ENCODE measurements at places on chromosomes 3 and 15.

DNA sequence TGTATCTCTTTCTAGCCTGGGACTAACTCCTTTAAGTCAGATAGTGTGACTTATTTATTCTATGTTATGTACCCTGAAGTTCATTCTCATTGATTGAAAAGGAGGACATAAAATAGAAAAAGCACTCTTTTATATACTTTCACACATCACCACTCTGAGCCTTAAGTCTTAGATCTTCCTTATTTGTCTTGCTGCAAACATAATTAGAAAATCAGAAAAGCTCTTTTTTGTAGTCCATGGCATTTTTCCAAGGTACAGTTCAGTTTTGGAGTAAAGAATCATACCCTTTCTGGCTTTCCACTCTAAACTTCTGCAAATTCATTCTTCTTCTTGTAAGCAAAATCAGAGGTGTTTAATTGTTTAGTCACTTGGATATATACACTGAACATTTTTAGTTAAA, 75.5 kb downstream of the AKAP13 start:
- DNase-seq = no peak

GRCh38 chr3:32973982-32974381, 22.5 kb downstream of the CCR4 start:
- DNase-seq = no peak

DNA sequence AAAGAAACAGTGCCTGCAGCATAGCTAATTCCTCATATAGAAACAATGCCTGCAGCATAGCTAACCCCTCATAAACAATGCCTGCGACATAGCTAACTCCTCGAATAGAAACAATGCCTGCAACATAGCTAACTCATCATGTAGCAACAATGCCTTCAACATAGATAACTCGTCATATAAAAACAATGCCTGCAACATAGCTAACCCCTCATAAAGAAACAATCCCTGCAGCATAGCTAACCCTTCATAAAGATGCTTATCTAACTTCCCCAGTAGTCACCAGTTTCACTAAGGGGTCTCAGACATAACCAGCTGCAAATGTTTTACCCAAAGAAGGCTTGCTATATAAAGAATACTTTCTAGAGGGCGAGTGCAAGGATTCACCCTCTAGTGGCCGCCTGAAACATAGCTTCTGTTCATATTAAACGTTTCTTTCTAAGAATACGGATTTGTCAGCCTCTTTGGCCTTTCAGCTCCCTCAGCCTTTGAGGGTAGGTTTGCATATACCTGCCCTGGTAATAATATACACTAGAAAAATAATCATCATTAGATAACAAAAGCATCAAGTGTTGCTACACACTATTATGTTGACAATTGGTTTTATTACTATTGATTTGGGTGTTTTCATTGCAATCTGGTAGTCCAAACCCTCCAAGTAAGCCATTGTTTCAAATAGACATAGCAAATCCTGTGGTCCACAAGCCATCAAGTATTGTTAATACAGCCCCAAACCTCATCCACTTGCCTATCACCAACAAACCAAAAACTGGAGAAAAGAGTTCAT, 44.4 kb upstream of the FAN1 start:
- peak; percentile 11 for DNase-seq

- DNase-seq = no peak
These were observed 73.0 kb downstream of the OXNAD1 start for GRCh38 chr3:16337856-16338540.

- DNase-seq = no peak
These were observed 93.2 kb downstream of the TP63 start for GRCh38 chr3:189724356-189724755.

GRCh38 chr15:69194025-69194827, 33.8 kb downstream of the GLCE start:
- no peak for DNase-seq

GRCh38 chr3:178369811-178370210, 166.4 kb upstream of the KCNMB2 start:
- DNase-seq = no peak

- no peak for DNase-seq
These were observed 226.6 kb upstream of the TLE3 start for GRCh38 chr15:70324001-70324974.

DNA sequence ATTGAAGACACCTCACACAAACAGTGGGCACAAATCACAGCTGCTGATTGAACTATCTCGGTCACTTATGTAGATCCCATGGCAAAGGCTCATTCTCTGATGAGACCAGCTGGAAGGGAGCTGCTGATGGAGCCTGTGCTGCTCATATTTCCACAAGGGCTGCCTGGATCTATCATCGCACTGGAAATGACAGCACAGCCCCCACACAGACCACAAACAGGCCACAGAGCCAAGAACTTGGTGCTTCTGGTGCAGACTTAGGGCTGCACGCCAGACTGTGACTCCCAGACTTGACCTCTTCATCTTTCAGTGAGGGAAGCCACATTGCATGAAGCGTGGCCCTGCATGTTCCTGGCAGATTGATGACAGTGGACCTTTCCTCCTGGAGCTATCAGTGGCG, 197.6 kb downstream of the MINAR1 start:
- no peak for DNase-seq

- no peak for DNase-seq
These were observed 11.7 kb upstream of the ZNF774 start for GRCh38 chr15:90340345-90340744.

- no peak for DNase-seq
These were observed 485.0 kb upstream of the ATP11B start for GRCh38 chr3:182308328-182308727.

- DNase-seq = peak; percentile 68
These were observed 227.6 kb upstream of the POU1F1 start for GRCh38 chr3:87503900-87504498.

DNA sequence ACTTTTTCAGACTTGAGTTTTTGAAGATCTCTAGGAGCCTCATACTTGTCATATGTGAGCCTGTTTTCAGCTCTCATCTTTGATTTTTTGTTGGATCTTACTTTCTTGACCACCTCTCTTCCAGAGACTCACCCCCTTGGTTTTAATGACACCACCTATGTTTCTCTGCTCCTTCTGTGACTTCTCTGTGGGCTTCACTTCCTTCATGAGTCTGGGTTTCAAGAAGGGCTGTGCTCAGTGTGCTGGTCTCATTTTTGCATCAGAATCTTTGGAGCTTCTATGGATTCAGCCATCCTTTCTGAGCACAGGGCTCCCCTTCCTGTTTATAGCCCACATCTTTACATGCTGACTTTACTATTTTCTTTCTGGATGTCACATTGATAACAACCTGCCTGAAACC, 17.7 kb downstream of the PPM1L start:
- DNase-seq = no peak

GRCh38 chr3:69491975-69492374, 106.1 kb upstream of the FRMD4B start:
- no peak for DNase-seq

DNA sequence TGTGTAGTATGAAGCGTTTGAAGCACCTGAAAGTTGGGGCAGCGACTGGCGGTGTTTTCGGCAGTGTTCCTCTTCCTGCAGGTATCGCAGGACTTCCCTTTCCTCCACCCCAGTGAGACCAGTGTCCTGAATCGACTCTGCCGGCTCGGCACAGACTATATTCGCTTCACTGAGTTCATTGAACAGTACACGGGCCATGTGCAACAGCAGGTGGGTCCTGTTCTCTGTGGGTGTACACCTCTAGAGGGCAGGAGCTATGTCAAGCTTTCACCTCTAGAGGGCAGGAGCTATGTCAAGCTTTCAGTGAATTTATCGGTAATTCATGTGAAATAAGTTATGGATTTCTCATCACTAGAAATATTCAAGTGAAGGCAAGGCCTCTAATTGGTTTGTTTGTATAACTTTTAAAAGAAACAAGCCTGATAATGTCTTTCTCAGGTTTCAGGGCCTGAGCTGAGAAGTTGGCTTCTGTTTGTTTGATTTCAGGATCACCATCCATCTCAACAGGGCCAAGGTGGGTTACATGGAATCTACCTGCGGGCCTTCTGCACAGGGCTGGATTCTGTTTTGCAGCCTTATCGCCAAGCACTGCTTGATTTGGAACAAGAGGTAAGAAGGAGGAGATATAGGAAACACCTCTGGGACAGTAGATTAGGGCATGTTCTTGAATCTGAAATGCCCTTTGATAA, 5.3 kb downstream of the TUBGCP4 start:
- DNase-seq = peak; percentile 35

- no peak for DNase-seq
These were observed 10.8 kb downstream of the RCN2 start for GRCh38 chr15:76942331-76942730.

DNA sequence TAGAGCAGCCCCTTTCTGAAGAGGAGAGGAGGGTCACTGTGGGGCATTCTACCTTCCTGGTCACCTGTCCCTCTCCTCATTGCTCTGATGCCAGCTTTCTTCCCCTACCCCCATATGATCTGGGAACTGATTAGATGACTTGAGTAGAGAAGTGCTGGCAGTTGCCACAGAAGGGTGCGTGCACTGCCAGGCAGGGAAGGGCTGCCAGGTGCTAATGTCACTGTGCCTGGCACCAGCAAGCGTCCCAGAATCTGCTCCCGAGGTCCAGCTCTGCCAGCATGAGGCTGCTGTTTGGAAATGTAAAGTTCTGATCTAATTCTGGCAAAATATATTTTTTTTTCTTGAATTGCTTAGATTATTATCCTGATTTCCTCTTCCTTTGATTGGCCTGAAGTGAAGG, 52.8 kb downstream of the PPM1L start:
- no peak for DNase-seq

- no peak for DNase-seq
These were observed 12.4 kb upstream of the CHRM5 start for GRCh38 chr15:33955945-33956344.

DNA sequence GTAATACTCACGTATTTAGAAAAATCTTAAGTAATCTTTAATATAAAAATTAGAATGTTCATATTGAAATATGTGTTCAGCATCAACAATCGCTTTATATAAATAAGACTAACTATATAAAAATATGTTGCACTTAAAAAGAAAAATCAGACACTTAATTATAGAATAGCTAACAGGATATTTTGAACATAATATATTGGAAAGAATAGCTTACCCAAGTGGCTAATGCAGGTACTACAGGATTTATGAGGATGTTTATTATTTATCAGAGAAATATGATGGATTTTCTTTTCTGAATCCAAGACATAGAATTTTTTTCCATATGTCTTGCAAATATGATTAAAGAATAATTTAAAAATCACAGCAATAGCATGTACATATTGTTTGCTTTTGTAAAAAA, 567.9 kb upstream of the GBE1 start:
- DNase-seq = peak; percentile 10

DNA sequence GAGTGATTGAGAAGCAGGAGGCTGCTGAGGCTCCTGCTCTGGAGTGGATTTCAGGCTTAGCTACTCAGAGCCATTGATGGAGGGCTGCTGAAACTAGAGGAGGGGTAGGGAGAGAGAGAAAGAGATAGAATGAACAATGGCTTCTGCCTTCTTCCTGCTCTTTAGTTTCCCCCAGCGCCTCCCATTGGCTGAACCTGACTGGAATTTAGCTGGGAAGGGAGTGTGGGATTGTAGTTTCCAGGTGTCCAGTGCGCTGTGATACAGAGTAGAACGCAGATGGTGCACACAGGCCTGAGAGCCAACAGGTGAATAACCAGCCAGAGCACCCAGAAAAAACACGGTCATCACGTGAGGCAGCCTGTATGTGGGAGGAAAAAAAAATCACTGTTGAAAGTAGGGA, 140.1 kb downstream of the IL20RB start:
- DNase-seq = no peak

- DNase-seq = no peak
These were observed 193.8 kb downstream of the SCAPER start for GRCh38 chr15:76711351-76711827.

GRCh38 chr3:160265088-160265487, 39.9 kb downstream of the C3orf80 start:
- DNase-seq = no peak

Measured in ACHN (cell line).